ENCODE measurements at places on chromosomes 5 and 9.

DNA sequence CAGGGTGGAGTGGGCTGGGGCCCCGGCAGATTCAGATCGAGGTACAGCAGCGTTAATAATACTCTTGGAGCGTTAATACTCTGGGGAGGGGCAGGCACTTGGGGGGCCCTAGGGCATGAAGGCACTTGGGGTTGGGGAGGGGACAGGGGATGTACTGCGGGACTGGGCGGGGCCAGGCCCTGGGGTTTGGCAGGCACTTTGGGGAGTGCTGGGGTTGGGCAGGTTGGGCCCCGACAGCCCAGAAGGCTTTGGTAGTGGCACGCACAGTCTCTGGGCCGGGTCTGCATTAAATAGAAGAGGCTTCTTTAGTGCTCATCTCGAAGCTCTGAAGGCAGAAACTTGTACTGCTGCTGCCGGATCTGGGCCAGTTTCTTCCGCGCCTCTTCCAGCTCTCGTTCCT lies 7.8 kb upstream of the TPM2 start:
- DNase-seq = no peak

DNA sequence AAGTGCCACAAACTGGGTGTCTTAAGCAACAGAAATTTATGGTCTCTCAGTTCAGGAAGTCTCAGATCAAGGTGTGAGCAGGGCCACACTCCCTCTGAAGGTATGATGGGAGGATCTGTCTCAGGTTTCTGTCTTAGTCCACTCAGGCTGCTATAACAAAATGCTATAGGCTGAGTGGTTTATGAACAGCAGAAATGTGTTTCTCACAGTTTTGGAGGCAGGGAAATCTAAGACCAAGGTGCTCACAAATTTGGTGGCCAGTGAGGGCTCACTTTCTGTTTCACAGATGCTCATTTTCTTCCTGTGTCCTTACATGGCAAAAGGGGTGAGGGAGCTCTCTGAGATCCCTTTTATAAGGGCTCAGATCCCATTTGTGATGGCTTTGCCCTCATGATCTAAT lies 281.4 kb downstream of the CWC27 start:
- no peak for DNase-seq

DNA sequence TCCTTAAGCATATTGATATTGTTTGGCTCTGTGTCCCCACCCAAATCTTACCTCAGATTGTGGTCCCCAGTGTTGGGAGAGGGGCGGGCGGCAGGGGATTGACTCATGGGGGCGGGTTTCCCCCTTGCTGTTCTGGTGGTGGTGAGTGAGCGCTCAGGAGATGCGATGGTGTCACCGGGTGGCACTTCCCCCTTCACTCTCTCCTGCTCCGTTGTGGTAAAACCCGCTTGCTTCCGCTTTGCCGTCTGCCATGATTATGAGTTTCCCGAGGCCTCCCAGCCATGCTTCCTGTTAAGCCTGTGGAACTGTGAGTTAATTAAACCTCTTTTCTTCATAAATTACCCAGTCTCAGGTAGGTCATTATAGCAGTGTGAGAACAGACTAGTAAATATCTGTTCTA lies 229.1 kb downstream of the IRX2 start:
- DNase-seq = no peak

- no peak for DNase-seq
Measured at GRCh38 chr5:16552666-16553343, 64.0 kb downstream of the RETREG1 start.

- no peak for DNase-seq
Measured at GRCh38 chr9:135209136-135209535, 121.7 kb downstream of the OLFM1 start.

- DNase-seq = no peak
Measured at GRCh38 chr5:120293796-120294195, 170.3 kb upstream of the PRR16 start.

- no peak for DNase-seq
Measured at GRCh38 chr5:136724161-136724560, 358.8 kb upstream of the TRPC7 start.

GRCh38 chr5:117133198-117133597 lies 558.6 kb upstream of the SEMA6A start:
- DNase-seq = no peak

GRCh38 chr9:110105107-110105506 lies 102.9 kb downstream of the C9orf152 start:
- no peak for DNase-seq

GRCh38 chr5:94157704-94158539 lies 416.5 kb upstream of the POU5F2 start:
- DNase-seq = no peak

DNA sequence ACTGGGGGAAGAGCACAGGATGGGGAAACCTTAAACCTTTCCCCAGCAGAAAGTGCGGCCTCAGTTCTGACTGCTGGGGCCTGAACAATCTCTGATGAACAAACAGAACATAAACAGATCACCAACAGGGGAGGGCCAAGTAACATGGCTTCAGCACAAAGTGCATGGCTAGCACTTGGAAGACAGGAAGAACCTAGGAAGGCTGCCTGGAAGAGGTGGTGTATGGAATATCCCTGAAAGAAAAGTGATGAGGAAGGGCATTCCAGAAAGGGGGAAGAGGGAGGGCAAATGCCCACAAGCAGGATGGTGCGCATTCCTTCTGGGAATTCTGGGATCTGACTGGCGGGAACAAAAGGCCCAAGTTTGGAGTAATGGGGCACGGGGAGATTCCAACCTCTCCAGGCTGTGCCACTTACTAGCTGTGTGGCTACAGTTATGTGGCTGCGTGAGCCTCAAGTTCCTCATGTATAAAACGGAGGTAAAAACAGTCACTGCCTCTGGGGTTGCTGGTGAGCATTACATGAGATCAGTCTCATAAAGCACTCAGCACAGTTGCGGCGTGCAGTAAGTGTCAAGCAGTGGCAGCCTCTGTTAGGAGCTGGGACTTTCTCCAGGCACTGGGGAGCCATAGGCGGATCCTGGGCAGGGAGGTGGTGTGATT lies 1.6 kb downstream of the PDGFRB start:
- DNase-seq = no peak

DNA sequence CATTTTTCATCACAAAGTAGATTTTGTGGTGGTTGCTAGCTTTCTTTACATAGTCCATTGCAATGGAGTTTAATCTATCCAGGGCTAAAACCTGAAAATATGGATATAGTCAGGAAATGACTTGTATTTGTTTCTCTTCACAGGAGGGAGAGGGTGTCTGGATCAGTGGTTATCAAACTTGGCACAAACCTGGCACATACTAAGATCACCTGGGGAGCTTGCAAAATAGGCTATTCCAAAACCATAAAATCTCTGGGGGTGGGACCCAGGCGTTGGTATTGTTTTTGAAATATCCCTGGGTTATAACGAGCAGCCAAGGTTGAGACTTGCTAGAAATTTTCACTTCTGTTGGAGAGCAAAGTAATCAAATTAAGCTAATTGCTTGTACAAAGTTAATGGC lies 179.9 kb downstream of the PCSK1 start:
- DNase-seq = no peak

- no peak for DNase-seq
Measured at GRCh38 chr5:7803937-7804336, 47.0 kb downstream of the CFAP90 start.

GRCh38 chr5:80308526-80308925 lies 11.3 kb upstream of the SPZ1 start:
- no peak for DNase-seq

DNA sequence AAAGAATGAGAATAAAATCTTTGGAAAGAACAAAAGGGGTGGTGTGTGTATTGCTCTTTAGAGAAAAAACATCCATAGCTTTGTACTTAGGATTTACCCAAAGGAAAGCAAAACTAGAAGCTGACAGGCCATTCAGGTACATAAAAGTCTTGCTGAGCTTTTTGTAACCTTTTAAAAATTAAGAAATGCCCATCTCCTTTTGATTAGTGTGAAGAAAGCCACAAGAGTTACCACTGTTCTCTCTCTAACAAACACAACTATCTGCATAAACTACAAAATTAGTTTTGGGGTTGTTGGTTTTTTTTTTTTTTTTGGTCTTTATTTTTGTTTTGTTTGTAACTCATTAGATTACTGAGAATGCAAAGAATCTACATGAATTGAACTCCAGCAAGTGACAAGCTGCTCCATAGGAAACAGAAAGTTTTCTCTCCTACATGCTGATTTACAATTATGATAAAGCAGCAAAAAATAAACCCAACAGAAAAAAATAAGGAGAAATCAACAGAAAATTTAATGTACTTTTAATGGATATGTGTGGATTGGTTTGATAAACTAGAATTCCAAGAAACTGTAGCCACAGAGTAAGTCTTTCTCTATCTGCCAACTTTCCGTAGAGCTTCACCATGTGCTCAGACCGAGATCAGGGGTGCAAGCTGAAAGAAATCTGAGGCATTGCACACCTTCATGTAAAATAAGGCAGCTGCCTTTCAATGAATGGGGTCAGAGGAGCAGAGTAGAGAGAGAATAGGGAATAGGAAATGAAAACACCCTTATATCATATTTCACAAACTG lies 12.3 kb downstream of the BAAT start:
- no peak for DNase-seq

All from activated T-helper 1 cell treated with anti-CD3 and anti-CD28 coated beads, Interleukin-2, amount 50 U/mL, for 16 hours (primary cell).